ENCODE measurements at places on chromosomes 1 and 21.

DNA sequence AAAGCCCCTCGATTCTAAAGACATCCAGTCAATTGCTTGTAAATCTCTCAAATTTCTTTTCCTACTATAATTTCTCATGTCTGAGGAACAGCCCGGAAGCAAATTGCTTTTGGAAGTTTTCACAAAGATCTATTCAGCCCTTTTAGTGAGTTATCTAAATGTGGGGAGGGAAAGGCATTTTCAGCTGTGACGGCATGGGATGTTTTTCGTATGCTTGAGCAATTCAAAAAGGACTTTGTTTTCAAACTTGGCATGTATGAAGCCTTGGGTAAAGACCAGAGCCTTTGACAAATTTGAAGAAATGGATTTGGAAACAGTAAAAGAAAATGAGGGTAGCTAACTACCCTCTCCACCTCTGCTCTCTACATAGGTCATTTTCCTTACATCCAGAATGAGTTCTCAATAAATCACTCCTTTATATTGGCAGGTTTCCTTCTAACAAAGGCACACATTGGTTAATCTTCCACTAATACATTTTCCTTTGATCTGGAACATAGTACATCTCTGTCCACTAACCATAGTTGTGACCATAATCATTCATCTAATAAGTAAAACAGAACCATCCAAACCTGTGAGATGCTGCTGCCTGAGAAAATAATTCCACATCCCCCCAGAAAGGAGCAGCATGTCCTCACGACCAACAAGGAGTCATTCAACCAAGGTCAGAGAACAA, 66.1 kb upstream of the ADAM30 start:
- no peak for DNase-seq

DNA sequence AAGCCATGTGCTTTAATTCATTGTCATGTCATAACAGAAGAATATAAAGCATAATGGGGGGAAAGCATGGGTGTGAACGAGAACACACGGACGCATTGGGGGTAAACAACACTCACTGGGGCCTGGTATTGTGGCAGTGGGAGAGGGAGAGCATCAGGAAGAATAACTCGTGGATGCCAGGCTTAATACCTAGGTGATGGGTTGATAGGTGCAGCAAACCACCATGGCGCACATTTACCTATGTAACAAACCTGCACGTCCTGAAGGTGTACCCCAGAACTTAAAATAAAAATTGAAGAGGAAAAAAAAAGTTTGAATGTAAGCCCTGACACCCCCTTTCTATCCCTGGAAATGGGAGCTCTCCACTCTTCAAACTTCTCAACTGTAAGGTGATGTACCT, 34.9 kb upstream of the CACHD1 start:
- DNase-seq: no peak

DNA sequence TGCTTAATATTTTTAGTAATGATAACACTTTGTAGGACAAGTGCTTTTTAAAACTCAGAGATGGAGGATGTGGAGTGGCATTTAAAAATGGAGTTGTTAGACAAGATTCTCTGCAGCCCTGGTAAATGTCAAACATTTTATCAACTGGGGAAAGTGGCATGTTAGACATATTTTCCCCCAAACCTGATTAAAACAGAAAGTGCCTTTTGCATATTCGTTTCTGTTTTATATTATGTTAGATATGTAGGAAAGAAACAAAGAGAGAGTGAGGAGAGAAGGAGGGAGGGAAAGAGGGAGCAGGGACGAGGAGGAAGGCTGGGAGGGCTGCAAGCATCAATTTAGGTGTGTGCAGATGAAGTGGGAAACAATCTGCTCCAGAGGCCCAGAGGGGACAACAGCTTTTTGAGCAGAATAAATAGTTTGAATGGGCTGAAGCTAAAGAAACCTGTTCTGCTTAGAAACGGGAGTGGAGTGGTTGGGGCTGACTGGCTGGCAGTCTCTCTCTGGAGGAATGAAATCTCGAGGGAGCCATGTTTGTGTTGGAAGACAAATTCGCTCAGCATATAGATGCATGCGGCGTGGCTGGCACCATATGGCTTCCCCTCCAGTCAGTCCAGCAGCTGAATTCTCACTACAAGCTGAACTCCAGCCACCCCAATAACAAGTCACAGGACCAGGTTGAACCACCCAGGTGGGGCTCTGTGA, 502.2 kb downstream of the AJAP1 start:
- DNase-seq: no peak

- no peak for DNase-seq
Measured at GRCh38 chr1:211013346-211014240, 120.4 kb downstream of the KCNH1 start.

DNA sequence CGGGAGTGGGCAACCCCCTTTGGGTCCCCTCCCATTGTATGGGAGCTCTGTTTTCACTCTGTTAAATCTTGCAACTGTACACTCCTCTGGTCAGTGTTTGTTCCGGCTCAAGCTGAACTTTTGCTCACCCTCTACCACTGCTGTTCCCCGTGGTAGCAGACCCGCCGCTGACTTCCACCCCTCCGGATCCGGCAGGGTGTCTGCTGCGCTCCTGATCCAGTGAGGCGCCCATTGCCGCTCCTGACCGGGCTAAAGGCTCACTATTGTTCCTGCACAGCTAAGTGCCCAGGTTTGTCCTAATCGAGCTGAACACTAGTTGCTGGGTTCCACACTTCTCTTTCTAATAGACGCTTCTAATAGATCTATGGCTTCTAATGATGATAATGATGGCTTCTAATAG, 488.6 kb downstream of the MRPL39 start:
- DNase-seq: no peak

All from CD4-positive, alpha-beta T cell treated with Interleukin-21 for 1 hour (primary cell).